AG10803 (cell line): ENCODE measurements at places on chromosomes 11 and 22.
A peak's percentile ranks its signal among the peaks of the same experiment; 100 is the strongest.

- DNase-seq: no peak
These were observed 90.3 kb downstream of the ZBTB16 start for GRCh38 chr11:114149689-114150407.

- DNase-seq: no peak
These were observed 18.4 kb downstream of the KCNJ5 start for GRCh38 chr11:128909438-128910125.

DNA sequence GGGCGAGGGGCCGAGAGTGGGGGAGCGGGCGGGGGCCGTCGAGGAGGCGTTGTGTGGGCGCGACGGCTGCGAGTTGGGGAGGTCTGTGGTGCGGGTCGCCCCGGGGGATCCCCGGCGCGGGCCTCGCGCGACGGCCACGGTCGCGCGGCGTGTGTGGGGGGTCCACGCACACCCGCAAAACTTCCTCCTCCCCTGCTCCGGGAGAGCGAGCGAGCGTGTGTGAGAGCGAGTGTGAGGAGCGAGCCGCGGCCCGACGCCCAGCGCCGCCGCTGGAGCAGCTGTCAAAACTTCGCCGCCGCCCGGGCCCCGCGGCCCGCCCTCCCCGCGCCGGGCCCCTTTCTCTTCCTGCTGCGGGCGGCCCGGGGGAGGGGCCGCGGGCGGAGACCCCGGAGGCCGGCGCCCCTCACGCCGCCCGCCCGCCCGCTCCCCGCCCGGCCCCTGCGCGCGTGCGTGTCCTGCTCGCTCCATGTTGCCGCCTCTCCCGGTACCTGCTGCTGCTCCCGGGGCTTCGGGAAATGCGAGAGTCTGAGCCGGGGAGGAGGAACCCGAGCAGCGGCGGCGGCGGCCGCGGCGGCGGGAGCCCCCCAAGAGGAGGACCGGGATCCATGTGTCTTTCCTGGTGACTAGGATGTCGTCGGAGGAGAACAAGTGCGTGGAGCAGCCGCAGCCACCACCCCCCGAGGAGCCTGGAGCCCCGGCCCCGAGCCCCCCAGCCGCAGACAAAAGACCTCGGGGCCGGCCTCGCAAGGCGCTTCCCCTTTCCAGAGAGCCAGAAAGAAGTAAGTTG is 9.0 kb upstream of the CCT8L2 start:
- DNase-seq: no peak

DNA sequence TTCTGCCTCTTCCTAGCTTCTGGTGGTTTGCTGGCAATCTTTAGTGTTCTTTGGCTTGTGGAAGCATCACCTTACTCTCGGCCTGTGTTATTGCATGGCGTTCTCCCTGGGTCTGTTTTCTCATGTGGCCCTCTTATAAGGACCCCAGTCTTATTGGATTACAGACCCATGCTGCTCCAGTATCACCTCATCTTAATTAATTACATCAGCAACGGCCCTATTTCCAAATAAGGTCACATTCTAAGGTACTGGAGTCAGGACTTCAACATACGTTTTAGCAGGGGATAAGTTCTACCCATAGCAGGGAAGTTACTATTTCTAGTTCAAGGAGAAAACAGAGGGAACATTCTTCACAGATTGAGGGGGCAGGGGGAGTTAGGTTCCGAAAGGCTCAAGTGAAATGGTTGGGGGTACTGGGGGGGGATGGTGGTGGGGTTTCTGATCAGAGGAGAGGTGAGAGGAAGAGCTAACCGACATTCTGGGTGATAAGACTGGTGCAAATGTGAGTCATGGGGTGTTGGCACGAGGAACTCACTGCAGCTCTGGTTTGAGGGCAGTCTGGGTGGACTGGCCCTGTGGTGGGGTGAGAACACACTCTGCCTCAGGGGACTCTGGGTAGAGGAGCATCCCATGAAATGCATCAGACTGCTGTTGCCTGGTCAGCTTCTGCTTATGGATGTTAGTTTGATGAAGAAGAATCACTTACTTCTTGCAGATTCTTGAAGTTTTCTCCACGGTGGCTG is 51.5 kb upstream of the ZBED5 start:
- DNase-seq: peak; percentile 48

DNA sequence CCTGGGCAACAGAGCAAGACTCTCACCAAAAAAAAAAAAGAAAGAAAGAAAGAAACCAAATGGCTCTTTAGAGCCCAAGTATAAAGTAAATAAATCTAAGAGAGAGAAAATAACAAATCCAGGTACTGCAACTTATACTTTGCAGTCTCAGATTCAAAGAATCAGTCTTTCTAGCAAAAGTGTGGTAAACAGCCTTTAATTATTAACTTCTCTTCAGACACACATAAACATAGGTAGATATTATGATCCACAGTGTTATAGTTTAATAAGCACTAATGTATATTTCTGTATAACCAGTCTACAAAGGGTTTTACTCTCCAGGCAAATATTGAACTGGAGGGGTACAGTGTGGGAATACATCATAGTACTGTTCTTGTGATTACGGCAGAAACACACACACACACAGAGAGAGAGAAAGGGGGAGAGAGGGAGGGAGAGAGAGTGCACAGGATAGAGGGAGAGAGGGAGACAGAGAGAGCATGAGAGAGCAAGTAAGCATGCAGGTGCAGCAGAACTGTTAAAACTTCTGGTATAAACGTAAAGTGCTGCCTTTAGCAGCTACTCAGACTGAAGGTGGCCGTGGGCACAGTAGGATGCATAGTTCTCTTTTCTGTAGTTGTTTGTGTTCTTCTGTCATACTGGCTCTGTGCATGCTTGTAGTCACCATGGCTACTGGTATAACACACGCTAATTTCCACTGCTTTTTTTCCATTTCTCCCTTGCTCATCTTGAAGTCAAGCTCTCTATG is 32.3 kb downstream of the MTMR2 start:
- DNase-seq: no peak

DNA sequence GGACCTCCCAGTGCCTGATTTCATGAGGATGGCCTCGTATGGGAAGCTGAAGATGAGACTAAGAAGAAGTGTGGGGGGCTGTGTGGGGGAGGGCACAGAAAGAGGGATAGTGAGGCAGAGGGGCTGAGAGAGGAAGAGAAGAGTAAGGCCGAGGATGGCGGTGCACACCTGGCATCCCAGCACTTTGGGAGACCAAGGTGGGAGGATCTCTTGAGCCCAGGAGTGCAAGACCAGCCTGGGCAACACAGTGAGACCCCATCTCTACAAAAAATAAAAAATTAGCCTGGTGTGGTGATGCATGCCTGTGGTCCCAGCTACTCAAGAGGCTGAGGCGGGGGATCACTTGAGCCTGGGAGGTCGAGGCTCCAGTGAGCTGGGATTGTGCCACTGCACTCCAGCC is 13.5 kb upstream of the EHD1 start:
- no peak for DNase-seq

- no peak for DNase-seq
These were observed 61.0 kb downstream of the FAM168A start for GRCh38 chr11:73536961-73537360.

- no peak for DNase-seq
These were observed 17.8 kb downstream of the PRR5L start for GRCh38 chr11:36313750-36314433.

DNA sequence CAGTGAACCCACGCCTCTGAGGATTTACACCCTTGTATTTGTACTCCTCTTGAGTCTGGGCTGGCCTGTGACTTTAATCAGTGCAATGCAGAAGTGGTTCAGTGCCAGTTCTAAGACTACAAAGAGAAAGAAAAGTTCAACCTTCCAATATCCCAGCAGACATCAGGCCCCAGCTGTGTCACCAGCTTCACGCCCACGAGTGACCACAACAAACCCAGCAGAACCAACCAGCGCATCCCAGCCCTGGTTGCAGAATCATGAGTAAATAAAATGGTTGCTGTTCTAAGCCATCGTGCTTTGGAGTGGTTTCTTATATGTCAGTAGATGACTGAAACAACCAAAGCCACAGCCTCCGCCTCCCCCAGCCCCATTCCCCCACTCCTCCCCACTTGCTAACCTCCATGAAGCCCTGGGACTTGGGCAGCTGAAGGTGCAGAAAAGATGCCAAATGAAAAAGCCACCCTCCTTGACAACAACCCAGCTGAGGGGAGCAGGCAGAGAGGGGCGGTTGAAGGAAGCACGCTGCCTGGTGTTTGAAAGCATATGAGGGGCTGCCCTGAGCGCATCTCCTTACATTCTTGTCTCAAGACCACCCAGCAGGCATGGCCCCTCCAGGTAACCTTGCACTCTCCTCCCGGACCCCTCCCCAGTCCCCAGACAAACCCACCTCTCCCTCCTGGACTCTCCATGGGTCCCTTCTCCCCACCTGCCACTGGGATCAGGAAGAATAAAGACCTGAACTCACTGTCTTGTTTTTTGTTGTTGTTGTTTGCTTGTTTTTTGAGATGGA is 20.9 kb downstream of the TSKU start:
- peak; percentile 58 for DNase-seq

DNA sequence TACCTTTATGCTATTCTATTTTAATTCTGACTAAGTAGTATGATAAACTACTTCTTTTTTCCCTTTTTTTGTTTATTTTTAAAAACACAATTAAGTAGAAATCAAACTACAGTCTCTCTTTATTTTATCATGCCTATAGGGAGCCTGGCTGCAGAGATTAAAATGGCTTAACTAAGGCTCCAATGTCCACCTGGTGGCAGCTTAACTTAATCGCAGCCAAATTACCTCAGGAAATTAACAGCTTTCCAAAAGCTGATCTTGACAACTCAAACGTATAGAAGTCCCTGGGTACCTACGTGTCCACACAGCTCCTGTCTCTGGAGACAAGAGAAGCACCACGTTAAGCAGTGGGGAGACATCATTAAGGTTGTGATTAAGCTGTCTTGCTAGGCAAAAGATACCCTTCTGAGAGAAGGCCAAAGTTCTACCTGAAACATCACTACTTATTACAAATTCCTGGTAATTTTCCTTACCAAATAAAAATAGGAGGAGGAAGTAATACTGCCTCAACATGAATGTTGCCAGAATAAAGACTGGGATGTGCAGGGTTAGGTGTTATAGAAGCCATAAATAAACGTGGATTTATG is 63.2 kb upstream of the SNX19 start:
- DNase-seq: peak; percentile 42
